GM20000 (cell line): ENCODE measurements at places on chromosomes 12 and 14.
A peak's percentile ranks its signal among the peaks of the same experiment; 100 is the strongest.

DNA sequence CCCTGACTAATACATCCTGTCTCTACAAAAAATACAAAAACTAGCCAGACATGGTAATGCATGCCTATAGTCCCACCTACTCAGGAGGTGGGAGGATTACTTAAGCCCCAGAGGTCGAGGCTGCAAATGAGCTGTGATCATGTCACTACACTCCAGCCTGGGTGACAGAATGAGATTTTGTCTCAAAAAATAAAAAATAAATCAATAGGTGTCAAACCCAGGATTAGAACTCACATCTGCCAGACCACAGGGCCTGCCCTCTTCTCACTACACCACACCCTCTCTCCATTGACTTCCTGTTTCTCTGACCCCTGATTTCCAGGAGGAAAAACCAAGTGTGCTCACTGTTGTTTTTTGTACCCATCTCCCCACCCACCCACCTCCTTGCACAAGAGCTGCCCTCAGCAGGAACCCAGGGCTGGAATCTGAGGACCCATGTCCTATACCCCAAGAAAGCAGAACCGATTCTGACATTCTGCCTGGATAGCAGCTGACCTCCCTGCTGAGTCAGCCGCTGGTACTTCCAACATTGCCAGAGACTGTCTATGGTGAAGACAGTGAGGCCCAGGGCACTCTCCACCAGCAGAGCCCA, 6.2 kb downstream of the CMKLR1 start:
- DNase-seq: no peak

- no peak for DNase-seq
Measured at GRCh38 chr14:73489481-73490175, 1.1 kb upstream of the RIOX1 start.

DNA sequence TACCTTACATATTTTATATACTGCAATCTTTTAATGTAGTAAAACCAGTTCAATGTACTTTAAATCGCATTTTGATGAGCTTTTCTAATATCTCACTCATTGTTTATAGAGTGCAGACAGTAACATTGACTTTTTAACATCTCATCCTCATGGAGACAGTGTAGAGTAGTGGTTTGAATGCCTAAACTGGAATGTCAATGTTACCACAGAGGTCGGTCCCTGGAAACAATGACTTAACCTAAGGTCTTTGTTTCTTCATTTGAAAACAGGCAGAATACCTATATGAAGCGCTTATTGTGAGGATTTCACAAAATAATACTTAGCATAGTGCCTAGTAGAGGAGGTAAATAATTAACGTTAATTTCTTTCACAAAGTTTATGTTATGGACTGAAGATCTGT, 5.0 kb downstream of the CDK17 start:
- DNase-seq: no peak

DNA sequence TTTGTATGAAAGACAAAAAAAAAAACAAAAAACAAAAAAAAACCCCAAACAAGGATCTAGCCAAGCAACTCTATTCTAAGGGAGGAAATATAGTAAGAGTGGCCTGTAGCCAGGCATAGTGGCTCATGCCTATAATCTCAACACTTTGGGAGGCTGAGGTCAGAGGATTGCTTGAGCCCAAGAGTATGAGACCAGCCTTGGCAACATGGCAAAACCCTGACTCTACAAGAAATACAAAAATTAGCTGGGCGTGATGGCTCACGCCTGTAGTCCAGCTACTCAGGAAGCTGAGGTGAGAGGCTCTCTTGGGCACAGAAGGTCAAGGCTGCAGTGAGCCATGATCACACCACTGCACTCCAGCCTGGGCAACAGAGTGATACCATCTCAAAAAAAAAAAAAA, 47.9 kb downstream of the TMEM117 start:
- DNase-seq: no peak

GRCh38 chr12:131618701-131619100, 92.2 kb upstream of the SFSWAP start:
- no peak for DNase-seq

DNA sequence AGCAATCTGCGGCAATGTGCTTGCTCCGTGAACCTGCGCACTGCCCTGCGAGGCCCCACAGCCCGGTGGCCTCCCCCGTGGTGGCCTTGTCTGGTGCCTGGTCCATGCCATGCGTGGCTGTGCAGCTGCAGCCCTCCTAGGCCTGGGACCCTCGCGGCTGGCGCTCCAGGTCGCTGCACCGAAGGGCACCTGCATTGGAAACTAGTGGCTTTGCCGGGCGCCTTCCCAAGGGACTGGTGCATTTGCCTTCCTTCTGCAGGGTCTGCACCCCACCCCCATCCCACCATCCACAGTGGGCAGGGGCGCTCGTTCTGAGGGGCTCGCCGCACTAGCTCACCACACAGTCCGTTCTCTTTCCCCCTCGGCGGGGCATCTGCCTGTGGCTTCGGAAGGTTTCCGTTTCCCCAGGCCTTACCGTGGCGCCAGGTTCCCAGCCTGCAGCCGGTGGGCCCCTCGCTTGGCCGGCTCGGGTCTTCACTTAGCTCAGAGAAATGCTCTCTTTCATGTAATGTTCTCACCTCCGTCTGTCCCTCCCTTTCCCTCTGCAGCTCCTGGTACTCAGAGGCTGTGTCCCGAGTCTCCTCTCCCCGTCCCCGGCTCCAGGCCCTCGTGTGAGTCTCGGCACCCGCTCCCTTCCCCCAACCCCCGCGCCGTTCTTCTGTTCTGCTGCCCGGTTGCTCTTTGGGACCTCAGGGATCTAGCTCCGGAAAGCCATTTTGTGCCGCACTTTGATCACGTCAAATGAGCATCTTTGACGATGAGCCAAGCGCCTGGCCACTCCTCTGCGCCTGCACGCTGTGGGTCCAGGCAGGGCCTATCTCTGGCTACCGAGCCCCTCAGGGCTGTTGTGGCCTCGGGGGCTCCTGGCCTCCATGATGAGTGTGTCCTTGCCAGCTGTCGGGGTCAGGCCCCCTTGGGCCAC, 31.9 kb downstream of the JAG2 start:
- no peak for DNase-seq

GRCh38 chr14:42149609-42150261, 543.1 kb downstream of the LRFN5 start:
- DNase-seq: no peak

DNA sequence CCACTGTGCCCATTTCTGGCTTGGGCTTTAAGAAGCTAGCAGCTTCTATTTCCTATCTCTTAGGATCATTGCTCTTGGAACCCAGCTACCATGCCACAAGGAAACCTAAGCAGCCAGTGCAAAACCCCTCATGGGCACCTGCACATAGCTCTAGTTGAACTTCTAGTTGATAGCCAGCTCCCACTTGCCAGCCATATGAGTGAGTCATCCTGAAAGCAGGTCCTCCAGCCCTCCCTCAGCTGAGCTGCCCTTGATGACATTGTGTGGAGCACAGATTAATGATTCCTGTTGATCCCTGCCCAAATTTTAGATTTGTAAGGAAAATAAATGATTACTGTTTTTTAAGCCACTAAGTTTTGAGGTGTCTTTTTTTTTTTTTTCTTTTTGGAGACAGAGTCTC, 234.2 kb upstream of the FBXO33 start:
- DNase-seq: no peak

- no peak for DNase-seq
Measured at GRCh38 chr14:24677956-24678355, 44.0 kb upstream of the GZMB start.

GRCh38 chr14:99831903-99832685, 38.9 kb downstream of the EML1 start:
- no peak for DNase-seq

DNA sequence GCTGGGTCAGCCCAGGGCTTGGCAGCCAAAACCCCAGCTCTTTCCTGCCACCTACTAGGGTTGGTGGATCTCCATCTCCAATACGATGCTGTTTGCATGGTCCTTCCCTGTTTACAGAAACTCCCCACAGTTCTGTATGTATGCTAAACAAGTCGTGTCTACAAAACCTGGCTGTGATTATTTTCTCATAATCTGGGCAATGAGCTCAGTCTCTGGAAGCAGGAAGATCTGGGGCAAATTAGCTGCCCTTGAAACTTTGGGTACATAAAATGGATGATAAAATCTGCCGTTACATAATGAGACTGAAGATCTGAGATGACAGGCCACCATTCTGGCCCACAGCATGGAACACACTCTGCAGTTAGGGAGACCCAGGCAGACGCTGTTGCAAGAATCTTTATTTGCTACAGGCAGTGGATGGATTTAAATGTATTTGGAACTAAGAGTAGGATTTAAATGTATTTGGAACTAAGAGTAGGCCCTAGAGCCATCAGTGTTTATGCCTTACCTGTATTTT, 31.7 kb downstream of the ACADS start:
- no peak for DNase-seq

DNA sequence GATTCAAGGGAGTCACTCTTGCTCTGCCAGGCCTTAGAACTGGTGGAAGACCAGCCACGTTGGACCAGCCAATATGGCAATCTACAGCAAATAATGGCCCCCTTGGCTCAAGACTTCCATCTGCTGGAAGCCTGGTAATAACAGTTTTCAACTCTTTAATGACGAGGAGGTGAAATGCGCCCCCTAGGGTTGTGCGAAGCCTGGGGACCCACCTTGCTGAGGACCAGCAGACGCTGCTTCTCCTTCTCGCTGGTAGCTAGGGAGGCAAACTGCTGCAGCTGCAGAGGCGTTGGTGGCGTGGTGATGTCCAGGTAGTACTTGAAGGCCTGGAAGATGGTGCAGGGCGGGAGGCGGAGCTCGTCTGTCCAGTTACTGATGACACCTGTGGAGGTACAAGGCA, 41.5 kb upstream of the FBXO21 start:
- no peak for DNase-seq

DNA sequence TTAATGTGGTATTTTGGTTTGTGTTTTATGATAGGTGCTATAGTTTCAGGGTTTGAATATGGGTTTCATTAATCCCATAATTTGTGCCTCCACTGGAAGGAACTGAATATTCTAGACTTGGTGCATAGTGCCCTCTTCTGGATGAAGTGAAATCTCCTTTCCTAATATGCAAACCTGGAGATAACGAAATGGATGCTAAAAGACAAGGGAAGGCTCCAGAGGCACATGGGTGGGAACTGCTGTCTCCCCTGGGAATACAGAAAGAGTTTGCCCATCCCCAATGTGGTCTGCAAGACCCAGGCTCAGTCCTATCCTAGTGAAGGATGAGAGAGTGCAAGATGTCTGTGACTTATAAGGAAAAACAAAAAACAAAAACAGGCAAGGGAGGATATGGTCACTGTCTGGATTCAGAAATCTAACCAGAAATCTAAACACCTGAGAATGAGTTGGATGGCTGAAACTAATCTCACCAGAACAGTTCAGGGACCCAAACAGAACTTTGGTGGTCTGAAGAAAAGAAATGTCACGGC, 142.3 kb upstream of the TMPO start:
- DNase-seq: peak; percentile 29

GRCh38 chr12:56905852-56906251, 28.4 kb downstream of the SDR9C7 start:
- DNase-seq: no peak

DNA sequence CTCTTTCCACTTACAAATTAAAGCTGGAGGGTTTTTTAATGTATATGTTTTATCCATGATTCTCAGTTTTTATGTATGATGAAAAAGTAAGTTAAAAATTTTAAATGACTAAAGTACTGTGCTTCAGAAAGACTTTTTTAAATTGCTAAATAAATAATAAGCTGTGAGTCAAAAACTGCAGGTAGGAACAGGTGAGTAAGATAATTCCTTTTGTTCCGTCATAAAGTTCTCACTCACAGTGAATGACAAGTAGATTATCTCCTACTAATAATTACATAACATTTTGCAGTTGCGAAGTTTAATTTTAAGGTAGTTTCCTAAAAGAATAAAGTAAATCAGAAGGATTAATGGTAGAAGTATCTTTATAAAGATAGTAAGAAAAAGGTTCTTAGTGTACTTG, 78.0 kb downstream of the PRKCH start:
- no peak for DNase-seq

DNA sequence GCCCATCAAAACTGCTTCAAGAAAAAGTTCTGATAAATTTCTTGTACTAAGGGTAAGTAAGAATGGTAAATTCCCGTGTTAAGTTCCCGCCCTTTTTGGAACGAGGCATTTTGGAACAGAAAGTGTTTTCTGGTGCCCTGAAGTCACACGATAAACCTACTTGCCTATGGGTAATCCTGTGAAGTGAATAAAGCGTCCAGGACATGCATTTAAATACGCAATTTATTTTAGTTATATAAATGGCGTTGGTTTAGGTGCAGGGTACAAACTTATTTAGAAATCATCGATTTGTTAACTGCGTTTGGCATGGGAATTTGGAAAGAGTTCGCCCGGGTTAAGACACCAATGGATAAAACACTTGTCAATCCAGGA, 715 bp upstream of the RAP1B start:
- DNase-seq: no peak

DNA sequence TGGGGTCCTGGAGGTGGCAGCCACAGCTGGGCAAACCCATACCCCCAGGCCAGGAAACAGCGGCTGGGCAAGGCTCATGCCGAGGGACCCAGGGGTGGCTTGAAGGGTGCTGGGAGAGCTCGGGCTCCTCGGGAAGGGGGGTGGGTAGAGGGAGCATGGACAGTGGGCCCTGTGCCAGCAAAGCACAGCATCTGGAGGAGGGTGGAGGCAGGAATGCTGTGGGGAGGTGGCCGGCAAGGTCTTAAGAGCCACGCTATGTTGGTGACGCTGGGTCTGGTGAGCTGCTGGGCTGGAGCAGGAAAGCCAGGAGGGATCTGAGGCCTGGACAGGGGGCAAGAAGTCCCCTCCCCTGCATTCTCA, 48.2 kb upstream of the DLK1 start:
- no peak for DNase-seq

GRCh38 chr12:132247718-132248452, 81.5 kb downstream of the GALNT9 start:
- DNase-seq: no peak

GRCh38 chr12:45315462-45315861, 99.6 kb downstream of the ANO6 start:
- no peak for DNase-seq

GRCh38 chr12:12979126-12979525, 20.9 kb downstream of the HEBP1 start:
- no peak for DNase-seq

- no peak for DNase-seq
Measured at GRCh38 chr12:64385468-64385867, 5.1 kb downstream of the C12orf56 start.

DNA sequence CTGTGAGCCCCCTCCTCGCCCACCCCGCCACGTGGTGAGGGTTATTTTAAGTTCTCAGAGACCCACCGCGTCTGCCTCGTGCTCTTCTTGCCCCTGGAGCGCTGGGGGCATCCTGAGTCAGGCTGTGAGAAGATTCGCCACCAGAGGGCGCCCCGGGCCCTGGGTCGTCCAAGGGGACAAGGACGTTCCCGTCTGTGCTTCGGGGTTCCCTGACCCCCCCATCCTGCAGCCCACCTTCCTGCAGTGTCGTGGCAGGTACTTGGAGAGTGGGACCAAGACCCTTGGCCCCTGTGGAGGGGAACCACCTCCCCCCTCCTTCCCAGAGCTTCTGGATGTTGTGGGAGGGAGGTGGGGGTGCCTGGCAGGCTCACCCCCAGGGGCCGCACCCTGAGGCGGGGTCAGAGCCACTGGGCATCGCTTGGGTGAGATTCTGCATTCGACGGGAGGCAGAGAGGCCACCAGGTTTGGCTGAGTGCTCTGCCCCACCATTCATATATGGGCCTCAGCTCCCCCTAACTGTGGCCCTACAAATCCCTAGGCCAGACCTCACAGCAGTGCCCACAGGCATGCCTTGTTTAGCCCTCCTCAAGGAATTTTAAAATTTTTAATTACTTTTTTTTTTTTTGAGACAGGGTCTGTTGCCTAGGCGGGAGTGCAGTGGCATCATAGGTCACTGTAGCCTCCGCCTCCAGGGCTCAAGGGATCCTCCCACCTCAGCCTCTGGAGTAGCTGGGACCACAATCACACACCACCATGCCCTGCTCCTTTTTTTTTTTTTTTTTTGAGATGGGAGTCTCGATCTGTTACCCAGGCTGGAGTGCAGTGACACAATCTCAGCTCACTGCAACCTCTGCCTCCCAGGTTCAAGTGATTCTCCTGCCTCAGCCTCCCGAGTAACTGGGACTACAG, 17.0 kb downstream of the RHOF start:
- peak; percentile 90 for DNase-seq
